Activated CD4-positive, alpha-beta T cell treated with anti-CD3 and anti-CD28 coated beads for 36 hours (primary cell): ENCODE measurements at places on chromosomes 11 and 22. TPM values are rescaled to one million over a fixed set of nuclear protein-coding genes. Genes with fewer than 3 reads are reported as not detected.

- H3K4me1 ChIP-seq, result peaks cover 10% of the 10 kb centered on the region
- H3K27me3 ChIP-seq, result no peaks in the 10 kb centered on the region
- no peak overlapping the region for H3K4me3 ChIP-seq
- no peak overlapping the region for H3K27ac ChIP-seq
These were observed 26.2 kb downstream of the TMEM135 start for GRCh38 chr11:87063982-87064381.

- H3K36me3 ChIP-seq, result no peaks in the 10 kb centered on the region
- H3K27ac ChIP-seq, result no peak overlapping the region
These were observed 103.4 kb upstream of the NECTIN1 start for GRCh38 chr11:119832202-119832935.

The FGF3 gene
- not detected for total RNA-seq

- no peaks in the 10 kb centered on the region for H3K27me3 ChIP-seq
- DNase-seq, result no peak
- H3K4me1 ChIP-seq, result no peaks in the 10 kb centered on the region
These were observed 28.6 kb upstream of the GAB2 start for GRCh38 chr11:78446210-78446609.

DNA sequence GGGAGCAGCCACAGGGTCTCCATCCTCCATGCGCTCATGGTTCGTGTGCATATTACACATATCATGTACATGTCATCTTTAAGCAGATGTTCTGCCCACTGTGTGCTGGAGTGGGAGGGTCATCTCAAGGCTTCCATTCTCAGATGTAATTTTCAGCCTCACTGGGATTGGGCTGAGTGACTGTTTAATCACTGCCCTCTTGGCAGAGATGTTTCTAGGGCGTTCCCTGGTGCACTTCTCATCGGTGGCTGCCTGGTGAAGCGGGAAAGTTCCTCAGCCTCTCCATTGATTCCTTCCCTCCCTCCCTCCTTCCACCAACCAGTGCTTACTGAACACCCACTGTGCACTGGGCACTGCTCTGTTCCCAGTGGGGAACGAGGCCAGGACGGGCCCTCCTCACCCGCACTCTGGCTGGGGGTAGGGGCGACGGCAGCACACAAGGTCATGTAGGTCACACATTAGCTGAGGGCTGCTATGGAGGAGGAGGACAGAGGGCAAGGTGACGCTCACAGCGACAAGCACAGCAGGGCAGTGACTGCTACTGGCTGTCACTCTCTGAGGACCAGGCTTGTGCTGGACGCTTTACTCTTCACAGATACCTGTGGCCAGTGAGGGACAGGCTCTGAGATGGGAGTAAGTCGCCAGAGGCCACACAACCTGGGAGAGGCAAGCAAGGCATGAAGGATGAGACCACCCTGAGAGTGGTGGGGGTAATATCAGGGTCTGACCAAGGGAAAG is 22.9 kb downstream of the GNAZ start:
- H3K36me3 ChIP-seq, result no peaks in the 10 kb centered on the region
- H3K27me3 ChIP-seq, result no peaks in the 10 kb centered on the region
- H3K4me3 ChIP-seq, result no peak overlapping the region
- no peak overlapping the region for H3K27ac ChIP-seq
- H3K4me1 ChIP-seq, result no peaks in the 10 kb centered on the region

DNA sequence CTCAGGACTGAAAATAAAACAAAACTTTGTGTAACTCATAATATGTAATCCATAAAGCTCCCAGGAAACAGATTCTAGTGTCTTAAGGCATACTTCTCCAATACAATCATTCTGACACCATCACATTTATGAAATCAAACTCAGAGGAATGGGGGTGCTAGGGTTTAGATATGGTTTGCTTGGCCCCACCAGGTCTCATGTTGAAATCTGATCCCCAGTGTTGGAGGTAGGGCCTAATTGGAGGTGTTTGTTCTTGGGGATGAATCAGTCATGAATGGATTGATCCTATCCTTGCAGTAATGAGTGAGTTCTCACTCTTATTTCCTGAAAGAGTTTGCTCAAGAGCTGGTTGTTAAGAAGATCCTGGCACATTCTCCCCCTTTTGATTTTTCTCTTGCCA is 380.9 kb downstream of the ETS1 start:
- no peak for DNase-seq
- no peak overlapping the region for H3K27ac ChIP-seq
- no peak overlapping the region for H3K4me3 ChIP-seq
- H3K36me3 ChIP-seq, result peaks cover 3% of the 10 kb centered on the region

The PRR5L gene
- 28.6 TPM for total RNA-seq

DNA sequence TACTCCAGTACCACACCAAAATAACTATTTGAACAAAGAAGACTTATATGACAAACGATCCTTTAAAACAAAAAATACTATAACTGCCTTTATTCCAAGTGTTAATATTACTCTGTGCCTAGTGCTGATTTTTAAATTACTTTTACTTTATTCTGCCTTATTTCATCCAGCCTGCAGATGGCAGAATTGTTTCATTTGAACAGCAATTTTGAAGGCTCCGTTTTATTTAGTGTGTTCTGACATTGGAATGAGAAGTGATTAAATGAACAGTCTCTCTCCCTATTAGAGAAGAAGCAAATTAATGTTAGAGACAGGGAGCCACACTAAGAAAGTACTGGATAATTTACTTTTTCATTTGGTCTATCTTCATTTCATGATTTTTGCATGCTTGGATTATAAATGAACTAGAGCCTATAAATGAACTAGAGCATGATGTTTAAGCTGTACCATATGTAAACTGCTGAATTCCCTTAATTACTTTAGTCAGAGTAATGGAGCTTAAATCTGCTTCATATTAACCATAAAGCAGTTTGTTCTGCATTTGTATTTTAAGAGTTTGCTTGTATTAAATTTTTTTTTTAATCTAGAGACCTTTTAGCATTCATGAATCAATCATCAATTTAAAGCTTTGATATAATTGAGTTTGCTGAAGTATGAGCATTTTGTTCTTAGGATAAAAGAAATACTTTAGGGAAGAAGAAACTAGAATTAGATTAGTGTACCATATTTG is 9.8 kb downstream of the PDHX start:
- peaks cover 20% of the 10 kb centered on the region for H3K4me1 ChIP-seq
- peaks cover 1% of the 10 kb centered on the region for H3K36me3 ChIP-seq
- DNase-seq, result peak; percentile 8
- H3K27me3 ChIP-seq, result no peaks in the 10 kb centered on the region

- DNase-seq, result no peak
- H3K4me3 ChIP-seq, result no peak overlapping the region
- no peaks in the 10 kb centered on the region for H3K36me3 ChIP-seq
- peaks cover 41% of the 10 kb centered on the region for H3K4me1 ChIP-seq
- H3K27me3 ChIP-seq, result peaks cover 9% of the 10 kb centered on the region
These were observed 60.8 kb downstream of the PPFIBP2 start for GRCh38 chr11:7574491-7575130.

The MN1 gene
- total RNA-seq, result 0.05 TPM

DNA sequence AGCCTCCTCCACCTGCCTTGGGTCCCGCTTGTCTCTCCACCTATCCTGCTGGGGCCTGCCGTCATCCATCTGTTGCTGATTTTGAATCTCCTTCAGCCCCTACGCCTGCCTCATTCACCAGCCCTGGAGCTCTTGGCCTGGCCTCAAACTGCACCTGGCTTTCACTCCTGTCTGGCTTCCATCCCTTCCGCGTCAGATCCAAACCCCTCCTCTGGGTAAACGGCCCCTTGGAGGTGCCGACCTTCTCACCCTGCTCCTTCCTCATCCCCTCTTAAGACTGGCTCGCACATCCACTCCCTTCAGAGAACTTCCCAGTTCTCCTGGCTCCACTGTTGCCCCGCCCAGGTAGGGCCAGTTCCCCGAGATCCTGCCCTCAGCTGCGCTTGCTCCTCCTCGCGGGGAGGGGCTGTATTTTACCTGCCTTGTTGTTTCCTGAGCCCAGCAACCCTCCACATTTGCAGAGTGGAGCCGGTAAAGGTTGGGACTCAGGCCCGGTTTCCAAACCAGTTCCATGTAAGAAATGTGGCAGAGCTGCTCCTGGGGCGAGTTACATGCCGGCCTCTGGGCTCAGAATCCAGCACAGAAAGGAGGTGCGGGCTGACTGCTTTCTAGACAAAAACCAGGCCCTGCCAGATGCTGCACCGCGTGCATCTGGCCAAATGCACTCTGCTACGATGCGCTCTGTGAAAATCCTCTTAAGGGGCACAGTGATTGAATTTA is 13.9 kb upstream of the SHANK2 start:
- no peak overlapping the region for H3K4me3 ChIP-seq
- H3K4me1 ChIP-seq, result no peaks in the 10 kb centered on the region

DNA sequence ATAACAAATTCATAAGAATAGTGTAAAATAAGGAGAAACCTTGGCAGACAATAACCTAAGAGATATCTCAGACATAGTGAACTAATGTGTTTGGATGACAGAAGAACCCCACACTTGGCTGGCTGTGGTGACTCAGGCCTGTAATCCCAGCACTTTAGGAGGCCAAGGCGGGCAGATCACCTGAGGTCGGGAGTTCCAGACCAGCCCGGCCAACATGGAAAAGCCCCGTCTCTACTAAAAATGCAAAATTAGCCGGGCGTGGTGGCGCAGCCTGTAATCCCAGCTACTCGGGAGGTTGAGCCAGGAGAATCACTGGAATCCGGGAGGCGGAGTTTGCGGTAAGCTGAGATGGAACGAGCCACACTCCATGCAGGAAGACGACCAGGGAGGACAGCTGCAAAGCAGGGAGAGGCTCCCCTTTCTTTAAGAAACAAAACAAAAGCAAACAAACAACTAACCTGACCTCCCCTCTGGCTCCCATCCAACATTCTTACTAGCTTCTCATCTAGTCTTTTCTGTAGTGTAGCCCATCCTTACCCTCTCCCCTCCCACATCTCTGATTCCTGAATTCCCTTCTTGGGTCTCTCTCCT is 84.2 kb downstream of the ZNF280B start:
- peaks cover 15% of the 10 kb centered on the region for H3K27me3 ChIP-seq
- H3K27ac ChIP-seq, result no peak overlapping the region
- no peaks in the 10 kb centered on the region for H3K4me1 ChIP-seq
- no peaks in the 10 kb centered on the region for H3K36me3 ChIP-seq
- DNase-seq, result no peak
- H3K4me3 ChIP-seq, result no peak overlapping the region

The CKAP5 gene
- total RNA-seq, result 166 TPM

DNA sequence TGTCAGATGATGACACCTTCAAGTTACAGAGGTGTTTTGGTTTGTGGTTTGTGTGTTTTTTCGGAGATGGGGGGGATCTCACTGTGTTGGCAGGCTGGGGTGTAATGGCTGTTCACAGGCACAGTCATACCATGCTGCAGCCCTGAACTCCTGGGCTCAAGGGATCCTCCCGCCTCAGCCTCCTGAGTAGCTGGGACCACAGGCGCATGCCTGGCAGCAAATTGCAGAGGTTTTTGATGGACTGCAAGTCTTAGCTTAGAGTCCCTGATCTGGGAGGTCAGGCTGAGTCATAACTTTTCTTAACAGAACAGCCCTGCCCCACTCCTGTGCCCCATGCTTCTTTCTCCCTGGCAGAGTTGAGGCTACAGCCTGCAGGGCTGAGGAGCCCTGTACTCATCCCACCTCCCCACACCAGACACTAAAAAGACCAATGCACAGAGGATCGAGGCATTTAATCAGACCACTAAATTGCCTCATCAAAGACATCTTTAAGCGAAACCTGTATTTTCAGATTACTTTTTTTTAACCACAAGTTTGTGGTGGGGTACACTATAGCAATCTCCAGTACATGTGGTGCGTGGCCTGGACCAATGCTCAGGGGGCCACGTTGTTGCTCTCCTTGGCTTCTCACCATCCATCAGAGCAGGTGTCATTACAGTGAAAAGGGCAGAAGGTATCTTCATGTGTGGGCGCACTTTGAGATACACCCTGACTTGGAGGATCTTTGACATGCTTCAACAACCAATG is 17.1 kb upstream of the ADORA2A start:
- H3K4me3 ChIP-seq, result no peak overlapping the region
- no peaks in the 10 kb centered on the region for H3K27me3 ChIP-seq
- H3K36me3 ChIP-seq, result peaks cover 6% of the 10 kb centered on the region
- H3K27ac ChIP-seq, result peak overlapping the region; percentile 65

GRCh38 chr11:97854357-97854756 is 1166.4 kb upstream of the CNTN5 start:
- no peak overlapping the region for H3K27ac ChIP-seq
- no peak overlapping the region for H3K4me3 ChIP-seq
- DNase-seq, result no peak
- no peaks in the 10 kb centered on the region for H3K36me3 ChIP-seq
- no peaks in the 10 kb centered on the region for H3K27me3 ChIP-seq

The CCDC116 gene
- total RNA-seq, result 0.23 TPM

The ATP6V1E1 gene
- 95.6 TPM for total RNA-seq

GRCh38 chr11:76577226-76577920 is 93.2 kb downstream of the LRRC32 start:
- no peak overlapping the region for H3K27ac ChIP-seq
- no peak for DNase-seq
- no peak overlapping the region for H3K4me3 ChIP-seq
- H3K27me3 ChIP-seq, result peaks cover 3% of the 10 kb centered on the region
- H3K4me1 ChIP-seq, result no peaks in the 10 kb centered on the region
- H3K36me3 ChIP-seq, result no peaks in the 10 kb centered on the region

DNA sequence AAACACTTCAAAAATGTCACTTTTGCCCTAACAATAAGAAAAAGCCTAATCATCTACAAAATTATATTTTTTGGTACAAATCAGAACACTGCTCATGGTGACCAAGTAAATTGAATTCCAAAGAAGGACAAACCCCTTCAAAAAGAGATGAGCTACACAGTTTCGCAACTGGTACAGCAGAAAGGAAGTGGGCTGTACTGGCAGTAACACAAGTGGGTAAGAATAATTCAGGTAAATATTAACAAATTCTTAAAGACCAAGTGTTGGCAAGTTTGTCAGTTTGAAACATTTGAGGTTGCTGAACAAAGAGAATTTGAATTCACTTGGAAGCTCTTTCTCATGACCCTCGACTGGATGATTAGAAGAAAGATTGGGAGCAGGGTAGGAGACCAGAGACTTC is 35.5 kb downstream of the MSANTD4 start:
- no peak overlapping the region for H3K4me3 ChIP-seq
- no peak overlapping the region for H3K27ac ChIP-seq
- no peaks in the 10 kb centered on the region for H3K36me3 ChIP-seq
- DNase-seq, result no peak
- no peaks in the 10 kb centered on the region for H3K4me1 ChIP-seq

The SLC43A3 gene
- 333 TPM for total RNA-seq

DNA sequence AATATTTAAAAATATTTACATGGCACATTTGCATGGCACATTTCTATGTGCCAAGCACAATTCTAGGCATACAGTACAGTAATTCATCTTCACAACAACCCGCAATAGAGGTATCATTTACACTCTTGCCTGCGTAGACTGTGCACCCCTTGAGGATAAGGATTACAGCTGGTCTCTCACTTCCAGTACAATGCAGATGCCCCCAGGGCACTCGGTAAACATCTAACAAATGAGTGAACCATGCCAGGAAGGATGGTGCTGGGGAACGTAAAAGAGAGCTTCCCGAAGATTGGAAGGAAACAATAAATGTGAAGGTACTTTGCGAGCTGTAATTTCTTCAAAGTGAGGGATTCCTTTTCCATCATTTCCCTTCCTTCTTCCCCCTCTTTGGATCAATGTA is 1.3 kb downstream of the PRPF19 start:
- H3K27ac ChIP-seq, result peak overlapping the region; percentile 92
- H3K36me3 ChIP-seq, result peaks cover 36% of the 10 kb centered on the region
- H3K27me3 ChIP-seq, result no peaks in the 10 kb centered on the region
- H3K4me3 ChIP-seq, result peak overlapping the region; percentile 86
- H3K4me1 ChIP-seq, result peaks cover 30% of the 10 kb centered on the region
- DNase-seq, result no peak
